ENCODE measurements at places on chromosomes 4 and X. TPM values are rescaled to one million over a fixed set of nuclear protein-coding genes. Genes with fewer than 3 reads are reported as not detected.

NSUN7 gene
- total RNA-seq, result 1.3 TPM

SLC9B1 gene
- total RNA-seq, result 1.4 TPM

ANOS1 gene
- total RNA-seq, result 4.0 TPM

KLB gene
- not detected for total RNA-seq

DNA sequence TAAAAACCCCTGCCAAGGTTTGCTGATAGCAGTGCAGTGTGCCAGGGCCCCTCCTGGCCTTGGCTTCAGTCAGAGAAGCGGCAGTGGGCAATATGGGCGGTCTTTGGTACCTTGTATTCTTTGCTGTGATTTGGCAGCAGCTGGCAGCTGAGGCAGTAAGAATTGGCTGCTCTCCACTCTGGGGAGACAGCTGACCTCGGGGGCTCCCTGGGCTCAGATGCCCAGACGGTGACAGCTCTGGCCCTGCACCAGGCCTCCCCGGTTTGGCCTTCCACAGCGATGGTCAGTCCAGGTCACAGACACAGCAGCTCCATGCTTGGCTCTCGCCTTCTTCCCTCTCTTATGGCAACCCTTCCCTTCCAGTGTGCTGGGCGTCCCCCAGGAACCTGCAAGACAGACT lies 330.9 kb downstream of the BCOR start:
- DNase-seq, result no peak

GRCh38 chr4:75376543-75376942 lies 137.7 kb downstream of the RCHY1 start:
- DNase-seq, result no peak

GRCh38 chrX:145923376-145923775 lies 105.7 kb downstream of the SLITRK2 start:
- DNase-seq, result no peak

GRCh38 chrX:151030845-151031244 lies 47.7 kb downstream of the HMGB3 start:
- DNase-seq, result no peak

DNA sequence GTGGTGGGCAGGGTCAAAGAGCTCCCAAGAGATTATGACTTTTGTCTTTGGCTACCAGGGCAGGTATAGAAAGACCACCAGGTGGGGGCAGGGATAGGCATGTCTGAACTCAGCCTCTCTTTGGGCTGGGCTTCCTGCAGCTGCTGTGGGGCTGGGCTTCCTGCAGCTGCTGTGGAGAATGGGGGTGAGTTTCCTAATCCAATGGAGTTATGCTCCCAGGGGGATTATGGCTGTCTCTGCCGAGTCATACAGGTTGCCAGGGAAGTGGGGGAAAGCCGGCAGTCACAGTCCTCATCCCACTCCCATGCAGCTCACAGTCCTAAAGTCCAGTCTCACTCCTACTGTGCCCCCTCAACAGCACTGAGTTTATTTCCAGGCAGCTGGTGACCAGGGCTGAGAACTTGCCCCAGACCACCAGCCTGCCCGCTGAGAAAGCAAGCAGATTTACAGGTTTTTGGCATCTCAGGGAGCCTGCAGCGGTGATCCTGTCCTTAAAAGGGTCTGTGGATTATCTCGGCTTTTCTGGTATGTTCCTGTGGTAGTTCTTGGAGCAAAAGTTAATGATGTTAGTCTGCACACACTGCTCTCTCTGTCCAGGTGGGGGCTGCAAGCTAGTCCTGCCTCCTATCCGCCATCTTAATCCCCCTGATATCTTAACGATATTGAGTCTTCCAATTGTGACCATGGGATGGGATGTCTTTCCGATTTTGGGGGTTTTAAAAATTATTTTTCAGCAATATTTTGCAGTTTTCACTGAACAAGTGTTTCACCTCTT lies 133.4 kb downstream of the RTL9 start:
- no peak for DNase-seq

- DNase-seq, result no peak
These were observed 6.3 kb downstream of the CPLX1 start for GRCh38 chr4:819401-820229.

GRCh38 chr4:93867416-93868001 lies 39.0 kb downstream of the ATOH1 start:
- DNase-seq, result no peak

GRCh38 chrX:149021159-149021558 lies 483.9 kb downstream of the IDS start:
- no peak for DNase-seq

- DNase-seq, result no peak
These were observed 276.4 kb downstream of the IL15 start for GRCh38 chr4:141912831-141913230.
